Foreskin melanocyte (primary cell): ENCODE measurements at places on chromosomes 7 and 10.

- peak; percentile 40 for DNase-seq
Measured at GRCh38 chr10:69974551-69975155, 78.0 kb upstream of the MACROH2A2 start.

DNA sequence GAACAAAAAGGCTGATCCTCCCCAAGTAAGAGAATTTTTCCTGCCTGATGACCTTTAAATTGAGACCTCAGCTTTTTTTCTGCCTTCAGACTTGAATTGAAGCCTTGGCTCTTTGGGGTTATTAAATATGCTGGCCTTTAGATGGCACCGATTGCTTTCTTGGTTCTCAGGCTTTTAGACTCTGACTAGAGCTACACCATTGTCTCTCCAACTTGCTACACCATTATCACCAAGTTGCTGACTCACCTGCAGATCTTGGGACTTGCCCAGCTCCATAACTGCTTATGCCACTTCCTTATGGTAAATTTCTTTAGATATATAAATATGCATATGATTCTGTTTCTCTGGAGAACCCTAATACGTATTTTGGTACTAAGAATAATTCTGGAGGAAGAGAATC, 3.1 kb upstream of the ABCA13 start:
- DNase-seq, result peak; percentile 42

- no peak for DNase-seq
Measured at GRCh38 chr10:47408606-47409005, 24.5 kb upstream of the ZNF488 start.

DNA sequence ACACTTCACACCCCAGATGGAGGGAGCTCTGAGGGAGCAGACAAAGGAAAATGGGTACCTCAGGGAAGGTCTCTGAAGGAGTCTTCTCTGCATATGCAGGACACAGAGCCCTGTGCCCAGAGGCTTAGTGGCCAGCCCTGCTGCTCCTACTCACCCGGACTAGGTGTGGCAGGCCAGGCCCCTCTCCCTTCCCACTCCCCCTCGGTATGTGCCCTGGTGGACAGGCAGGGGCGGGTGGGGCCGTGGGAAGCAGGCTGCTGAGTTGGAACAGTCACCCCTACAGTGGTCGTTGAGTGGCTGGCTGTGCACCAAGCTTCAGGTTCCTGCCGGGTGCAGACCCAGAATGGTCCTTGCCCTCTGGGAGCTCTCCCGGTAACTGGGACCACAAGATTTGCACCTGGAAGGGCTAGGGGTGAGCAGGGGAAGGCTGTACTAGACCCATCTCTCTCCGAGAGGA, 68.6 kb downstream of the ZMIZ1 start:
- DNase-seq, result no peak

GRCh38 chr10:63537536-63537935, 16.3 kb downstream of the REEP3 start:
- no peak for DNase-seq

- DNase-seq, result no peak
Measured at GRCh38 chr7:29281782-29282541, 87.4 kb downstream of the CHN2 start.

GRCh38 chr7:1872191-1873069, 202.4 kb downstream of the ELFN1 start:
- no peak for DNase-seq

DNA sequence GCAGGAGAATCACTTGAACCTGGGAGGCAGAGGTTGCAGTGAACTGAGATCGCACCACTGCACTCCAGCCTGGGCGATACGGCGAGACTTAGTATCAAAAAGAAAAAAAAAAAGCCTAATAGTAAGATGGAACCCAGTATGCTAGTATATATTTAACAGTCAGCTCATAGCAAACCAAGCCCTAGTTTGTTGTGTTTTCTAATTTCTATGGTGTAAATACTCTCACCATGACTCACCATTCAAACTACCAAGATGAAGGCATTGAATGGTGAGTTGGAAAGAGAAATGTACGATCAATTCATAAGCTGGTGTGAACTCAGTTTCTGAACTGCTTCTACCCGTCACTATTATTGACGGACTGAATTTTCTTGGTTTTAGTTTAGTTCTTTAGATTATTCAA, 173.7 kb upstream of the KAT6B start:
- DNase-seq, result no peak

GRCh38 chr10:132307823-132308586, at the start of gene STK32C:
STK32C (minus strand) TSS chr10:132307950; CDS start chr10:132307833, 117 bp downstream.
- peak; percentile 47 for DNase-seq

- no peak for DNase-seq
Measured at GRCh38 chr7:149021725-149022062, 6.6 kb downstream of the PDIA4 start.

DNA sequence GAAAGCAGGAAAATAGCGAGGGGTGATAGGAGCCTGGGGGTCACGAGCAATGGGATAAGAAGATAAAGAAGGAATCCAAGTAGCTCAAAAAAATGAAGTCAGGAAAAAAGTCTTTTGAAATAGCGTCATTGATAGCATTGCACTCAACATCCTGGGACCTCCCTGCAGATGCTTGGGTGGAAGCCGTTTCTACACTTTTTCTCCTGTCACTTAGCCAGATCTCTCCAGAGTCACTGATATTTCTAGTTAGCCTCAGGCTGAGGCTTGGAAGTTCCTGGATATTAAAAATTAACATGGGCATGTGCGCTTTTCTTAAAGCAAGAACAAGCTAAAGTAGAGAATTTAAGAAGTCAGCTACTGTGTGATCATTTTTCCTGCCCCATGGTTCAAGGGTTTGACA, 39.5 kb upstream of the CHST15 start:
- DNase-seq, result no peak

DNA sequence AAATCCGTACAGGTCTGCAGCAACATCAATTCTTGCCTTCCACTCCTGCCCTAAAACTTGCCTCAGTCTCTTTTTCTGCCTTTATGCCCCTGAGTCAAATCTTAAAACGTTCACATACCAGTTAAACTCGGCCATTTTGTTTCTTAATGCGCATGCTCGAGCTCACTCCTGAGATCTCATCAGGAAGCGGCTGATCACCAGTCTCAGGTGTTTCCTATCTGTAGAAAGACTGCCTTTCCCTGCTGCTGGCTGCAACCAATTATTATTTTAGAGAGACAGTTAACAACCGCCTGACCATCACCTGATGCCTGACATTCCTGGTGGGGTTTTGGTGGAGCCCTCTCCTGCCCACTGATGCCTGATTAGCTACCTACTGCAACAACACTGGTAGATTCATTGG, 70.2 kb upstream of the TMEM140 start:
- DNase-seq, result no peak

GRCh38 chr7:26398427-26398755, 106.7 kb downstream of the SNX10 start:
- peak; percentile 32 for DNase-seq
